NCI-H1105 (cell line): ENCODE measurements at places on chromosomes 6 and 20.

DNA sequence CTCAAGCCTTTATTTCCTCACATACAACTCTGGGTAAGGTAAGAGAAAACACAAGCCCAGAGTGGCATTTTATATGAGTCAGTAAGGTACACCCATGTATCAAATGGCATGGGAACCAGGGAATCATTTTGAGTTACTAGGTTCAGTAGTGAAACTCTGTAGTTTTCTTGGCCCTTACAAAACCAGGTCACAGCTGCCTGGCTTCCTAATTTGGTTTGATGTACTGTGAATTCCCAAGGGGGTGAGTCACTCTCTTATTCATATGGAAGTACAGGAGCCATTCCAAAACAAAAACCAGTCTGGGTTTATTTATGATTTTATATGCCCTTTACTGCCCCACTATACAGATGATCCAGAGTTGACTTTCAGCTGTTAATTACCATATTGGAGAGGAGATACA is 70.7 kb downstream of the PDE7B start:
- no peak for DNase-seq

GRCh38 chr20:53087037-53087777 is 115.0 kb downstream of the TSHZ2 start:
- no peak for DNase-seq

DNA sequence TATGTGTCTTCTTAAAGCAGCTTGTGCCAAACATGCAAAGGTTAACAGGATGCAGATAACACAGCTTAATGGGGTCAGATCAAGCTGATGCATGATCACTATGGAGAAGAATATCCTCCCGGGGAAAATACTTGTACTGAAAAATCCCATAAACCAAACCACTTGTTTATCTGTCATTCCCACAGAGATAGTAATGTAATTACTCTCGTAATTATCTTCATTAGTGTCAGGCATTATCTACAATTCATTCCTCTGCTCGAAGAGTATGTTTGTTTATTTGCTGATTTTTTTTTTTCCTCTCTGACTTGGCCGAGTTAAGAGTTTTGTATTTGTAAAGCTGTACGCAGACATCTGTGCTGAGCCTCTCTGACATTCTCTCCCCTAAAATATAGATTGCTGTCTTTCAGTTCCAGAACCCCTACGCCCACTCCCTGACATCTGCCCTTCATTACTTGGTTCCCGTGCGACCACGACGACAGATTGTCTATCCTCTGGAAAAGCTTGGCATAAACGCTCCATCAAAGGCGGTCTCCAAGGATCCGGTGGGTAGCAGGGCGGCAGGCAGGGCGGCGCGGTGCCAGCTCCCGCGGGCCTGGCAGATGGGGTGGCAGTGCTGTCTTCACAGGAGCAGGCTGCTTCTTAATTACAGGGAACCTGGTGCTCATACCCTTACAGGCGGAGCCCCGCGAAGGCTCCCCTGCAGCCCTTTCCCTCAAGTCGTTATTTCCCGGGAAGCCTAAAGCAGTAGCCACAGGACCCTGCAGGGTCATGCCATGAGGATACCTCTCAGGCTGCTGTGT is 147.2 kb downstream of the CFAP61 start:
- DNase-seq = peak; percentile 75

DNA sequence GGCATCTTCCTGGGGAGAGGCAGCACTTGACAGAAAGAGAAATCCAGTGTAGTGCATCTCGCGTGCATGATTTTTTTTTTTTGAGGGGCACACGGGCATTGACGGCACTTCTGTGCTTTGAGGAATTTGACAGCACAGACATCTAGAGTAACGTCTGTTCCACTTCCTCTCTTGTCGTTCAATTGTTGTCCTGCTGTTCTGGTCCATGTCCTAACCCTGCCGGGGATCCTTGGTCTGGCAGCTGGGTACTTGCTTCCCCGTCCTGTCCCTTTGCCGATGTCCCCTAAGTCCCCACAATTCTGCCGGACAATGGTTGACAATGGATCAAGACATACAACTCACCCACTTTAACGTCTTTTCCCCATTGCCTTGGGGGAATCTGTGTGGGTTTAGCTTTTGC is 46.0 kb upstream of the NAA20 start:
- no peak for DNase-seq

DNA sequence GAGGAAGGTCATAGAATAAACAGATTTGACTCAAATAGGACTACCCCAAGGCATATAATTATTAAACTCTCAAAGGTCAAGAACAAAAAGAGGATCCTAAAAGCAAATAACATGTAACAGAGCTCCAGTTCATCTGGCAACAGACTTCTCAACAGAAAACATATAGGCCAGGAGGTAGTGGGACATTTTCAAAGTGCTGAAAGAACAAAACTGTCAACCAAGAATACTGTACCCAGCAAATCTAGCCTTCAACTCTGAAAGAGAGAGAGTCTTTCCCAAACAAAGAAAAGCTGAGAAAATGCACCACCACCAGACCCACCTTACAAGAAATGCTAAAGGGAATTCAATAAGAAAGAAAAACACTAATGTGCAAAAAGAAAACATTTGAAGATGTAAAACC is 11.9 kb downstream of the NQO2 start:
- DNase-seq = no peak

DNA sequence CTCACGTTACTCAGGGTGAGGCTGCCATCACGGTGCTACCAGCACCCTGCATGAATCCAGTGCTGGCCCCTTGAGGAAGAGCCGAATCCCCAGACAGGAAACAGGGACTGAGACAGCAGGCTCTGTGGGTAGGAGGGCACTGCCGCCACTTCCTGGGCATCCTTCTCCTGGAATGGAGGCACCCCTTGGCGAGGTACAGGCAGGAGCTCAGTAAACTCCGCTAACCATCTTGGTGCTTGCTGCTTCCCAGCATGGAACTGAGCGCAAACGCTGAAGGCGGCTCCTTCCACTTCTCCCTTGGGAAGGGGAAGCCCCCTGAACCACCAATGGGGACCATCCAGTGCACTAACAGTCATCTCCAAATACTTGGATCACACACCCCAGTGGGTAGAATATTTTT is 13.5 kb upstream of the CCDC167 start:
- DNase-seq = no peak

GRCh38 chr20:37316116-37316774 is 26.8 kb downstream of the MANBAL start:
- no peak for DNase-seq

DNA sequence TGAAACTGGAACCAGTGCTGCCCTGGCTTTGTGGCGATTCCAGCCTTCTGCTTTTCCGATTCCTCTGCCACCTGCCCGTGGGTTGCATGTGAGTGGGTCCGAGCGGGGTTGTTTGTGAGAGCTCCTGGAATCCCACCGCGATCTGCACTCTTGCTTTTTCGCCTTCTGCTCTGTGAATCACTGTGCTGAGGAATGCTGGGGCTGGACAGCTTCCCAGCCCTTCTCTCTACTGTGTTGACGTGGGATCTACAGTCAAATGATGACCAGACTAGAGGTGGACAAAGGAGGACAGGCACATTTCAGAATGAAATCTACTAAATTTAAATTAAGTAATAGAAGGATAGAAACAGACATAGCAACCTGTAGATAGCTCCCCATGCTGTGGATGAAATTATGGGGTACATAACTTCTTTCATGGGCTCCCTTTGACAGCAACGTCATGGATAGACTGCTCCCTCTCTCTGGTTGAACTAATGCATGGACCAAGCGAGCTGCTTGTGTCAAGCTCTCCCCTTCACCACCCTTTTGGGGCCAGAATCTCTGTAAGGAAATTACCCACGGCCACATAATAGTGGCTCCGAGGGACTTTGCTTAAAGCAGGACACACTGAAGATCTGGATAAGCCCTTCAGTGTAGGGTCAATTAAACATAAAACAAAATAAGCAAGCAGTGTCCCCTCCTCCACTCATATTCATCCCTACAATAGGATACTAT is 2.0 kb downstream of the FNDC1 start:
- no peak for DNase-seq

- DNase-seq = no peak
Observed at GRCh38 chr20:3134151-3134550, 25.5 kb downstream of the FASTKD5 start.

DNA sequence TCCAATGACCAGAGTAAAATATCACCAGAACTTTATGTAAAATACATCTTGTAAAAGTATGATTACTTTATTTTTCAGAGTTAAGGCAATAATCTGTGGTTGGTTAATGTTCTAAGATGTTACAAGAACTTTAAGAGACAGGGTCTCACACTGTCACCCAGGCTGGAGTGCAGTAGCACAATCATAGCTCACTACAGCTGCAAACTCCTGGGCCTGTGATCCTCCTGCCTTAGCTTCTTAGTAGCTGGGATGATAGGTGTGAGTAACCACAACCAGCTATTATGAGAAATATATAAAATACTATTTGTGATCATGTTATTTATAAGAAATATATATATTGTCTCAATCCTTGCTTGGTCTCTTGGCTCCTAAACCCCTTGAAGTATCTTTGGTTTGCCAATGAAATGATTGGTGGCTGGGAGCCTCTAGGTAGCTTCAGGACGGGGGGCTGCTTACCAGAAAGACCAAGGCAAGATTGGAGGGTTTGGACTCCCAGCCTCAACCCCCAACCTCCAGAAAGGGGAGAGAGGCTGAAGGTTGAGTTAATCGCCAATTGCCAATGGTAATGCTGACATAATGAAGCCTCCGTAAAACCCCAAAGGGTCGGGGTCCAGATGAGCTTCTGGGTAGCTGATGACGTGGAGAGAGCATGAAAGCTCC is 15.4 kb downstream of the SOD2 start:
- DNase-seq = no peak

DNA sequence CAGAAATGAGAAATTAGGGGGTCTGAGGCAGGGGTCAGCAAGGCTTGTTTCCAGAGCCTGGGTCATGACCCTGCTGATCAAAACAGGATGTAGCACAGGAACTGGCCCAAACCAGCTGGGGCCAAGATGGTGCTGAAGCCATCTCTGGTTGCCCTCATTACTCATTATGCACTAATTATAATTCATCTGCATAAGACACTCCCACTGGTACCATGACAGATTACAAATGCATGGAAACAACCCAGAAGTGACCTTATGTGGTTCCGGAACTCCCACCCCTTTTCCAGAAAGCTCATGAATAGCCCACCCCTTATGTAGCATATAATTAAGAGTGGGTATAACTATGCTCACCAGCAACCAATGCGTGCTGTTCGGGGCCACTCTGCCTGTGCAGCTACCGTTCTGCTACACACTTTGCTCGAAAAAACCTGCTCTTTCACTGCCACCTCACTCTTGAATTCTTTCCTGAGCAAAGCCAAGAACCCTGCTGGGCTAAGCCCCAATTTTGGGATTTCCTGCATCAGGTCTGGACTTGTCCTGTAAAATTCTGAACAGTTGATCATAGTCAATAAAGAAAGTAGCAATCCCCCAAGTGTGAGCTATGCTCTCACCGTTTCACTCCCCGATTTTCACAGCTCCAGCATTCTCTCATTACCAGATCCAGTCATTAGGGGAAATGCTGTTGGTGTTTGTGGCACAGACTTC is 122.3 kb downstream of the WDR27 start:
- DNase-seq = no peak

GRCh38 chr6:25397406-25397805 is 118.2 kb downstream of the CARMIL1 start:
- no peak for DNase-seq

GRCh38 chr20:22241609-22242008 is 342.8 kb downstream of the FOXA2 start:
- no peak for DNase-seq

GRCh38 chr20:32583581-32584070 is 1.5 kb downstream of the NOL4L start:
- no peak for DNase-seq

DNA sequence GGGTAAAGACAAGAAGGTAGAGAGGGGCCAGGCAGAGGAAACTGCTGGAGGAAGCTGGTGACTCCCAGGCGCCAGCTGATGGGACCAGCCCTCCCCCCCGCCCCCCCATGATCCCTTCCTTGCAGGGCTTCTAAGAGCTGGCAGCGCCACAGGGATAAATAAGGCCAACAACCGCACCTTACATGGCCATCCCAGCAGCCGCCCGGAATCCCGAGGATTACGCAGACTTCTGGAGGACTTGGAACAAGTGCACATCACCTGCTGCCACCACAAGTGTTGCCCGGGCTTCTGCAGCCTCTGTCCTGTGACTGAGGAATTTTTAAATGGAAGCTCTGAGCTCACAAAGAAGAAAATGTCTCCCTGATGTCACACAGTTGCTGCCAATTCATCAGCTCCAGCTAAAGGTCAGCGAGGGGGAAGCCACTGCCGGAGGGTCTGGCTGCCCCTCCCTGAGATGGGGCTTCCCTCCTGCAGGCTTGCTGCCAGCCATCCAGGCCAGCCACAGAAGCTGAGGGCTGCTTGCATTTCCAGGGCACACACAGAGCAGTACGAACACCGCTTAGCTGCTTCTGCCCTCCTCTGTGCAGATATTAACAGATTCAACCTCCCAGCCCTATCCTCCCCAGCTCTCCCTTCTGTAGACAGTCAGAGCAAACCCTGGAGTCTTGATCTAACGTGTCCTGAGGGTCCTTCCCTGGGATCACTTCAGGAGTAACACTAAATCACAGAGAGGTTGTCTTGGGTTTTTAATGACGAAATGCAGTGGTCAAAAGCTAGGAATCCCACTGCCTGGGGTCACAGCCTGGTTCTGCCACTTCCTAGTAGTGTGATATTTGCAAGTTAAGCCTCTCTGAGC is 38.6 kb upstream of the PIM1 start:
- DNase-seq = peak; percentile 71

DNA sequence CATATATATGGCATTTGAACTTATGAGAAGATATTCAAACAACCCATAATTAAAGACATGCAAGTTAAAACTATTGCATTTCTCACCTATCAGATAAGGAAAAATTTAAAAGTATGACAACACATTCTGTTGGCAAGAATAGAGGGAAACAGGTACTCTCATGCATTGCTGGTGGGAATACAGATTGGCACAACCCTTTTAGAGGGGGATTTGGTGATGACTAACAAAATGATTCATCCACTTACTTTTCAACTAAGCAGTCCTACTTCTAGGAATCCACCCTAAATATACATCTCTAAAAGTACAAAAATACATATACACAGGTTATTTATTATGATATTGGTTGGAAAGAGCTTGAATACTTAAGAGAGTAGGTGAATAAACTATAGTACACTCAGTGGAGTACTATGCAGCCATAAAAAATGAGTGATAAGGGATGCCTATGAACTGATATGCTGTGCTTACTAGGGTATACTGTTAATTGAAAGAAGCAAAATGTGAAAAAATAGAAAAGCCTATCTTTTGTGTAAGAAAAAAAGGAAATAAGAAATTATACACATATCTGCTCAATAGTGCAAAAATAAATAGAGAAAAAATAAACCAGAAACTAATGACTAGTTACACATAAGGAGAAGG is 42.2 kb downstream of the ADAT2 start:
- DNase-seq = no peak

- DNase-seq = no peak
Observed at GRCh38 chr6:151247490-151247889, 7.7 kb downstream of the AKAP12 start.

GRCh38 chr6:144931172-144932035 is 646.3 kb downstream of the UTRN start:
- DNase-seq = peak; percentile 55

DNA sequence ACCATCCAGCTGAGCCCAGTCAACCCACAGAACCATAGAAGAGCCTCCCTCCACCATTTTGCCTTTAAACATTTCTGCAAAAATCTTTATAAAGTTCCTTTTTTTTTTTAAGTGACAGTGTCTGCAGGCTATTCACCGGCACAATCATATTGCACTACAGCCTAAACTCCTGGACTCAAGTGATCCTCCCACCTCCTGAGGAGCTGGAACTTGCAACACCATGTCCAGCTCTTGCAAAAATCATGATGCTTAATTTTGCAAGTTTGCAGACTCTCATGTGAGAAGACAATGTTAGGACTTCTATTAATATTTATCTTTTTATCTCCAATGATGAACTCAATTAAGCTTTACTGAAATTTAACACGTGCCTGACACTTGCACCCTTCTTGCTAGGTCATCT is 88.8 kb downstream of the INSM1 start:
- DNase-seq = no peak

GRCh38 chr6:157116426-157116825 is 206.9 kb downstream of the TMEM242 start:
- DNase-seq = no peak
